GM04504 (cell line): ENCODE measurements at places on chromosomes 2 and 18.

DNA sequence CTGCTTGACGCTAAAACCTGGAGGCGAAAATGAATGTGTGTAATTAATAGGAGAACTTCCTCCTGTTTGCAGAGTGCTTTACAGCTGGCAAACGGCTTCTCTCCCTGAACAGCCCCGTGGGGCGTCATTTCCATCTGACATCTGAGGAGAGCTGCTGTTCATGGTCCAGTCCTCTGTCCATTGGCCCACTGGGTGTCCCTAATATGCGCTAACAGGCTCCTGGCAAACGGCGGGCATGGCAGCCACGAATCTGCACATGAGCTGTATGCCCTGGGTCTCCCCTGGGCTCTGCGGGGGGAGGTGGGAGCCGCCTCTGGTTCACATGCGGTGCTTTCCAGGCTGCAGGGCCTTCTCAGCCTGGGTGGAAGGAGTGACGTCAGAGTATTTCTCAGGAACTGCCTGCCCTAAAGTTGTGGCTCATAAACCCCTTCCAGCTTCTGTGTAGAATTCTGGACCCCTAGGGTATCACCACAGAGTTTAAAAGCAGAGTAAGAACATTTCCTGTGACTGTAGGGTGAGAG is 73.2 kb downstream of the LRRFIP1 start:
- no peak for DNase-seq

DNA sequence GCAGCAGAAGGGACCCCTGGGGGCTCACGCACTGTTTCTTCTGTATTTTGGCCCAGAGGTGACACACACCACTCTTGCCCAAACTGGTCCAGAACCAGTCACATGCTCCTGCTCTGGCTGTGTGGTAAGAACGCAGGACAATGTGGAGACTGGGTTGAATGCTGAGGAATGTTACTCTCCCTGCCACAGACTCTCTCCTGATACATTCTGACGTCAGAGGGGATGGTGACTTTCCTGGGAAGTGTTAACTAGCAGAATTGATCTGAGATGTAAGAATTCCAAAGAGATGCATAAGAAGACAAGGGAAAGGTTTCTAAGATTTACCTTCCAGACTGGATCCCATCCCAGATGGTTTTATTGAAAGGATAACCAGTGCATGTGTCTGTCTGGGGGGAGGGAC is 100.8 kb downstream of the ASB1 start:
- peak; percentile 60 for DNase-seq

GRCh38 chr2:143177096-143177786 is 48.0 kb downstream of the ARHGAP15 start:
- DNase-seq: no peak

- no peak for DNase-seq
These were observed 4.7 kb downstream of the DPYSL5 start for GRCh38 chr2:26852405-26853306.

DNA sequence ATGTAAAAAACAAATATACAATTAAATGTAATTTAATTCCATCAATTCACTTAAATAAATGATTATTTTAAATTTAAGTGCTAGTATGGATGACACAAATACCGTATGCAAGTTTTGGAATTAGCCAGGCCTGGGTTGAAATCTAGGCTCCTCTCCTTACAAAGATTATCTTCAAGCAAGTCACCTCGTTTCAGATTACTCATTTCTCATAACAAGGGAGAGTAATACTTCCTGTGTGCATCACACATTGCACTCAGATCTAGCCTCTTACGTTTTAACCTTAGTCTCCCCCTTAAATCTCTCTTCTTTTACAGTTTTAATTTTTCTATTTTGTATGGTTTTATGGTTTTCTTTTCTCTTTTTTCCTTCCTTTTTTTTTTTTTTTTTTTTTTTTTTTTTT is 1475.9 kb upstream of the NXPH2 start:
- no peak for DNase-seq

DNA sequence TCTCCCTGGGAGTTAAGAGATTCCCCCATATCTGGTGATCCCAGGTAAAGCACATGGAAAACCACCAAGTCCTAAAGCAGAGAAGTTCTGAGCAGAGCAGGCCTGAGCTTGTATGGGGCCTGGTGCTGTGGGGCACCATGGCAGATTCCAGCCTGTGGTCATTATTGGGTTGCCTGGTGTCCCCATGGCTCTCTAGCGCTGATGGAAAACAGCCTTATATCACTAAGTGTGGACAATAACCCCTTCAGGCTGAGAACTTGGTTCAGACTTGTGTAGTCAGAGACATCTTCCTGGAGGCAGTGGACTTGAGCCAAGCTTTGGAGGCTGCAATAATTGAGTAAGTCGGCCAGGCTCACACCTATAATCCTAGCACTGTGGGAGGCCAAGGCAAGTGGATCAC is 96.8 kb downstream of the MCFD2 start:
- DNase-seq: no peak

DNA sequence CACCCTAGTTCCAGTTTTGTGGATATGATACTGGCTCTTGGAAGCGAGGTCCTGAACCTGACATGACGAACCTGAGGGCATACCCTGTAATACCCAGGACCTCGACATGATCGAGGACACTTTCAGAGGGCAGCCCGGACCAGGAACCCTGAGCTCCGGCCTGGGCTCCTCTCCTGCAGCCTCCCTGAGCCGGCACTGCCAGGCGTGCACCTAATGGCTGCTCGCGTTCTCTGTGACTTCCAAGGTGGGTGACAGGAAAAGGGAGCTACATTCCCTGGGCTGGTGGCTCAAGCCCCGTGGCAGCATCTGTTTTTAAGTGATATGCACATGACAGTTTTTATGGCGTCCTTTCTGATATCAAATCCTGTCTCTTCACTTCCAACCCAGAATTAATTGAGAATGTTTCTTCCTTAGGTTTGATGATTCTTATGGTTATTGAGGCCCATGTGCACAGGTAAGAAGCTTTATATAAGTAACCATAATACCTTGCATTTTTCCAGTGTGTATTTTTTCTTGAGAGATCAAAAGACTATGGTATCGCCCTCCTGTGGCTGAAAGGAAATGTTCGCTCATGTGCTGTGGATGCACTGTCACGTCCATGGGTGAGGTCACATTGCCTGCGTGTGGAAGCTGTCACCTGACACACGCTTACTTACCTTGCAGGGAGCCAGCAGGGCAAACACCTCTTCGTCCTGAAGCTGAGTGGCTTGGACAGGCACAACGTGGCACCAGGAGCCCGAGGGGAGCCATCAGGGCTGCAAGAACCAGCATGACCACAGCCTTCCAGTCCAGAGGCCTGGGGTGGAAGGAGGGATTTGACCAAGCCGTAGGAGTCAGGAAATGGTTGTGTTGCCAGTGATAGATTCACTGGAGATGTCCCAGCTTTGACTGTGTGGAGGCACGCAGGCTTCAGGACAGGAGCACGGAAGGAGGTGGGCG is 367.4 kb upstream of the MYT1L start:
- DNase-seq: no peak

DNA sequence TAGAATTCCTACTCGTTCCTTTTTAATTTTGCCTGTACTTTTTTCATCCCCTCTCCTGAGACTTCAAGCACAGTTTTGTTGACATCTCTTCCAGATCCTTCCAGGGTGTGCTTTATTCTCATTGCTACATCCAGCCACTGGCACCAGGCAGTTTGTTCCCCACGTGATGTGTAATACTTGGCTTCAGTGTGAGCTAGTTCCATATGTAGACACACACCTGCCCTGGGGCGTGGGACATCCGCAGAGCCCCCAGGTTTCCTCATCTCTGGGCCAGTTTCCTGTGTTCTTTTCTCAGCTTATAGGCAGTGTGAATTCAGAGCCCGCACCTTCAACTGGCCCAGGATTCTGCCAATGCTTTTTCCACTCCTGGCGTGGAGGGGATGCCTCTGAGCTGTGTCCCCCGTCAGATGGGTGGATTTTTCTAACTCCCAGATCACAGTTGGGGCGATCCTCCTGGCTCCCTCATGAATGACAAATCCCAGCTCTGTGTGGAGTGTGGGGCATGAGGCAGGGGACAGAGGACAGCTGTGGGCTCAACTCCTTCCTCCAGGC is 46.6 kb downstream of the DIPK1C start:
- DNase-seq: no peak

- DNase-seq: no peak
These were observed 622 bp upstream of the KCMF1 start for GRCh38 chr2:84970210-84970867.

DNA sequence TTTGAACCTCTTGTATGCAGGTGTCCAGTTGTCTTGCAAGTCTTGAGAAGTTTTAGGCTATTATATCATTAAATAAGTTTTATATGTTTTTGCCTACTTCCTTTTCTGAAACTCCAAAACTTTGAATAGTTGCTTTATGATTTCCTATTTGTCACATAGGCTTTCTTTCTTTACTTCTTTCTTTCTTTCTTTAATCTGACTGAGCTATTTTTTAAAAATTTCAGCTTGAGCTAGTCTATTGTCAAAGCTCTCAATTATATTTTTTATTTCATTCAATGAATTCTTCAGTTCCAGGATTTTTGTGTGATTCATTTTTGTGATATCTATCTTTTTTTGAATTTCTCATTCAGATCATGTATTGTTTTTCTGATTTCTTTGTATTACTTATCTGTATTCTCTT is 102.1 kb upstream of the TMEM178A start:
- DNase-seq: no peak

DNA sequence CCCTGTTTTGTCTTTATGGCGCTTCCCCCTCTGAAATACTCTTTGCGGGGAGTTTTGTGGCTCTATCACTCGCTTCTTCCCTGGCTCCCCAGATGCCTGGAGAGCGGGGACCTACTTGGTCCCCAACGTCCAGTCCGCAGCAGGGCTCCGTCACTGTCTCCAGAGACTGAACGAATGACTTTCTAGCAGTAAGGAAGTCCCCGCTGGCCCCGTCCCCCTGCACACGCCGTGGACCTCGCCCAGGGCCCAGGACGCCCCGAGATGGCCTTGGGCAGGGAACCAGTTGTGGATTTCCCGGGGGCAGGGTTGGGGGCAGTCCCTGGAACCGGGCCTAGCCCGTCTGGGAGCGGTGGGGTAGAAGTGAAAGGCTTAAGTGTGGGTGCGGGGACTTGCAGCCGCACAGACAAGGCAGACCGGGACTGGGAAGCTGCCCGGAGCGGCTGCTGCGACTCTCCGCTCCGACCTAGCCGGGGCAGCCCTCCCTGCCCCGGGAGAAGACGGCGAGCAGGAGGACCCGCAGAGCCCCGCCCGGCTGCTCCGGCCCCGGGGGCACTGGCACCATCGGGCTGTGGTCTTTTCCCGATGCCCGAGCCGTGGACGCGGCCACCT is 821 bp upstream of the EPHA4 start:
- peak; percentile 13 for DNase-seq

DNA sequence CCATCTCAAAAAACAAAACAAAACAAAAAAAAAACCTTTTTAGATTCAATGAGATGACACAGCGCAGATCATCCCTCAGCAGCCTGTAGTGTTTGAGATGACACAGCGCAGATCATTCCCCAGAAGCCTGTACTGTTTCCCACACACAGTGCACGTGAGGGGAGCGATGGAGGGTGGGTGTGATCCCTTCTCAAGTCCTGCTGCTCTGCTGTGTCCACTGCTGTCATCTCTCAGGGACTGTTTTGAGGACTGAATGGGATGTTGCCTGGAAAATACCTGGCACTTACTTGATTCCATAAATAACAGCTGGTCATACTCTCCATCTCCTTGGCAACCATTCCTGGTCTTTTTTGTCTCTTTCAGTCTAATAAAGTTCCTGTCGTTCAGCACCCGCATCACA is 25.7 kb downstream of the TGOLN2 start:
- no peak for DNase-seq

- DNase-seq: no peak
These were observed 118.9 kb downstream of the CCDC102B start for GRCh38 chr18:68916734-68917133.

DNA sequence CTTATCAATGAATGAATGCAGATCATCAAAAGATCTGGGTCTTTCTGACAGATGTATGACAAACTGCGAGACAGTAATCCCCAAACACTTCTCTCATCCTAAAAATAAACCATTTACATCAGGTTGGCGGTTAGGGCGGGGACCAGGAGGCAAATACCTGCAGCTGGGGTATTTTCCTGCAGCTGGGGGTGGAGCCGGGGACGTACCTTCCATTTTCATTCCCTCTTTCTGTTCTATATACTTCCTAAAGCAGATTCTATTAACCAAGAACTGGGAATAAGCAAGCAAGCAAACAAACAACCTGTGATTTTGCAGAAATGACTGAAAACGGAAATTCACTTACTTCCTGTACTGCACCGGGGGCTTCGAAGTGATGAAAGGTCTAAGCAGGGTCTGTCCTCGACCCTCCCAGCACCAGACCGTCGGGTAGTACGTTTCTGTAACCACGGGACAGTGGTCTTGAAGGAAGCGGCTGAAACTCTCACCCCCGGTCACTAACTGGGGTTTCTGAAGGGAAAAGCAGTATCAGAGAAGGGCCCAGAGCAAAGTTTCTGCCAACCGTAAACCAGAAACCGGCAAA is 1.2 kb downstream of the ABHD3 start:
- no peak for DNase-seq

DNA sequence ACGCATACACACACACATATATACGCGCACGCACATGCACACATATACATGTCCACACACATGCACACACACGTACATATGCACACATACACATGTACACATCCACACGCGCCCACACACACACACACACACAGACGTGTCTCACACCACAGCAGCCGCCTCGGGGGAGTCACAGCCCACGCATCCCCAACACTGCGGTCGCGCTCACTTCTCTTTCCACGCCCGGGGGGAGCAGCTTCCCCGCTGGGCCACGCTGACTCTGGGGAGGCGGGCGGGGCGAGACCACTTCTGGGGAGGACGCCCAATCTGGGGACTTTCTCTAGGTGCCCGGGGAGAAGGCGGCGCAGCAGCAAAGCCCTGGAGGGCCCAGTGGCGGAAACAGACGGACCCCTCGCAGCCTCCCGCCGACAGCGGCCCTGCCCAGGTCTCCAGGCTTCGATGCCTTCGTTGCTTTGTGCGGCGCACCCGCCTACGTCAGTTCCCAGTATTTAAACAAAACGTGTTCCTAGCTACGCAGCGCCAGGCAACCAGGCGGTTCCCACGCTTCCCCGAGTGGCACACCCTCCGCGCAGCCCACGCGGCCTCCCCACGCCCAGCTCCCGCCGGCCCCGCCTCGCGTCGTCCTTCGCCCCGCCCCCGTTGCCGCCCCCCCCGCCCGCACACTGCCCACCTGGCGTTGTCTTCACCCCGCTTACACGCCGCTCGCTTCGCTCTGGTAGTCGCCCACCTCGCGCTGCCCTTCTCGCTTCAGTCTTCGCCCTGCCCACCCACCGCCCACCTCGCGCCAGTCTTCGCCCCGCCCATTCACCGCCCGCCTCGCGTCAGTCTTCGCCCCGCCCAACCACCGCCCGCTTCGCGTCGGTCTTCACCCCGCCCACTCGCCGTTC is 810 bp upstream of the RBFA start:
- DNase-seq: peak; percentile 14

- DNase-seq: no peak
These were observed 90.6 kb upstream of the MBOAT2 start for GRCh38 chr2:9094117-9094516.

DNA sequence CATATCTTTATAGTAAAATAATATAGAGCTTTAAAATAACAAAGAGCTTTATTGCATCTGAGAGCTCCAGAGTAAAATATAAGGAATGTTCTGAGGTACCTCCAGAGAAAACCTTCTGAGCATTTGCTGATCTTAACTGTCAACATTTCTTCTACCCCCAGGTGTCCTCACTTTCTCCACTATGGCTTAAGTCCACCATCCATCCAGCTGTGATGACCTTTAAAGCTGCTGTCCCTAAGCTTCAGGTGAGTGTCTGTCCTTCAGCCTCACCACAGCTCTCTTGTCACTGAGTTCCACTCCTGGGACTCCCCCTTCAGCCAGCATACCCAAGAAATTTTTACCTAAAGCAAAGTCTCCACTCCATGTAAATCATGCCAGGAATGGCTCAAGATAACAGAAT is 137.9 kb downstream of the MYO5B start:
- DNase-seq: no peak
